Stimulated activated CD4-positive, alpha-beta T cell treated with anti-CD3 and anti-CD28 coated beads, TNF-alpha, amount 100 ng/mL, for 4 hours (primary cell): ENCODE measurements at places on chromosomes 16 and 17.
A peak's percentile ranks its signal among the peaks of the same experiment; 100 is the strongest.

- no peak for DNase-seq
Measured at GRCh38 chr17:9054126-9054975, 33.0 kb downstream of the NTN1 start.

- DNase-seq = no peak
Measured at GRCh38 chr17:65459677-65460347, 101.6 kb downstream of the AXIN2 start.

GRCh38 chr16:12290868-12291267, 314.3 kb downstream of the SNX29 start:
- DNase-seq = no peak

GRCh38 chr16:77414752-77415231, 20.0 kb downstream of the ADAMTS18 start:
- no peak for DNase-seq

- no peak for DNase-seq
Measured at GRCh38 chr17:67212714-67213417, 32.1 kb downstream of the HELZ start.

GRCh38 chr16:87384162-87384874, 742 bp upstream of the FBXO31 start:
- DNase-seq = no peak

GRCh38 chr17:11293480-11293879, 52.5 kb downstream of the SHISA6 start:
- no peak for DNase-seq

GRCh38 chr16:1915732-1916639, 2.2 kb downstream of the HS3ST6 start:
- no peak for DNase-seq

DNA sequence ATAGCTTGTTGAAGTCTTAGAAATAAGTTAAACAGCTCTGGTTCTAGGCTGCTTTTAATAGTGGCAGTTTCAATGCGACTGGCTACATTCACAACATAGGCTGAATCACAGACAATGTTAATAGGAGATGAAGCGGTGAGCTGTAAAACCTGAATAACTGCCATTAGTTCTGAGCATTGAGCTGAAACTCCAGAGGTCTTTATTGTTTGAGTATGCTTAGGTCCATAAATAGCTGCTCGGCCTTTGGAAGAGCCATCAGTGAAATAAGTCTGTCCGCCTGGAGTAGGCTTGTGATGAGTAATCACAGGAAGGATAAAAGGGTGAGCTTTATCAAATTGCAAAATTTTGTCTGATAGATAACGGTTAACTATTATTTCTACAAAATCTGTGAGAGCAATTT, 9.4 kb upstream of the ZNF689 start:
- DNase-seq = no peak

DNA sequence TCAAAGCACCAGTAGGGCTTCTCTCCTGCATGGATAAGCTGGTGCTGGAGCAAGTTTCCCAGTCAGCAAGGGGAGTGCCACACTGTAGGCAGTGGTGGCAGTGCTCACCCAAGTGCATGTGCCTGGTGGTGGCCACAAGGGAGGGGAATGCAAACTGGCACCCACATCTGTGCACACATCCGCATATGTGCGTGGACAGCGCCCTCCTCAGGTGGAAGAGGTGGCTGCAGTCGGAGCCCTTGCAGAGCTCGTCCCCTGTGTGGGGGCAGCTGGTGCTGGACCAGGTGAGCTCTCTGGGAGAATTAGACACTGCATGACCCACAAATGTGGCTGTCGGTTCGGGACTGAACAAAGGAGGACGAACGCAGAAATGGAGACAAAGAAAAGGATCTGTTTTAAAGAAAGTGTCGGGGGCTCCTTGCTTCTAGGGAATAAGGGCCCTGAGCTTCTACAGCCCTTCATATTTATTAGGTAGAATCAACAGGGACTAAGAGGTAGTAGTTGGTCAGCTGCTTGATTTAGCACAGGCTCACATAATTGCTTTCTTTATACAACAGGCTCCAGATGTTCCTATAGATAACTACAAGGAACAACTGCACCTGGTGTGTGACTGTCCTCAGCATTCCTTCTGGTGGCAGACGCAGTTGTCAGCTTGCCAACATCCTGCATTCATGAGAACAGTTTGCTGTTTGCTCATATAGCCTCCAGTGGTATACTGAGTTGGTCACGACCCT, 5.3 kb upstream of the ZNF689 start:
- DNase-seq = peak; percentile 33

DNA sequence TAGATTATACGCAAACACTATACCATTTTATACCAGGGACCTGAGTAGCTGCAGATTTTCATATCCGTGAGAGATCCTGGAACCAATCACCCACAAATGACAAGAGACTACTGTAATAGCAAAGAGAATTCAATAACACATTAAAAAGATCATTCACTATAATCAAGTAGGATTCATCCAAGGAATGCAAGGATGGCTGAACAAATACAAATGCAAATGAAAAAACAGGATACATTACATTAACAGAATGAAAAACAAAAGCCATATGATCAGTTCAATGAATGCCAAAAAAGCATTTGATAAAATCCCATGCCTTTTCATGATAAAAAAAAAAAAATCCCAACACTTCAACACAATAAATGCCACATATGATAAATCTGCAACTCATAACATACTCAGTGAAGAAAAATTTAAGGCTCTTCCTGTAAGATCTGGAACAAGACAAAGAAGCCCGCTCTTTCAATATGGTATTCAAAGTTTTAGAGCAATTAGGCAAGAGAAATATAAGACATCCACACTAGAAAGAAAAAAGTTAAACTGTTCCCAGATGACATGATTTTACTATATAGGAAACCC, 29.0 kb downstream of the N4BP1 start:
- DNase-seq = no peak

GRCh38 chr16:6493555-6493954, 839.1 kb upstream of the RBFOX1 start:
- no peak for DNase-seq

- DNase-seq = no peak
Measured at GRCh38 chr17:27352448-27353032, 58.6 kb downstream of the WSB1 start.

- DNase-seq = no peak
Measured at GRCh38 chr17:34706029-34706428, 126.6 kb downstream of the TMEM132E start.

DNA sequence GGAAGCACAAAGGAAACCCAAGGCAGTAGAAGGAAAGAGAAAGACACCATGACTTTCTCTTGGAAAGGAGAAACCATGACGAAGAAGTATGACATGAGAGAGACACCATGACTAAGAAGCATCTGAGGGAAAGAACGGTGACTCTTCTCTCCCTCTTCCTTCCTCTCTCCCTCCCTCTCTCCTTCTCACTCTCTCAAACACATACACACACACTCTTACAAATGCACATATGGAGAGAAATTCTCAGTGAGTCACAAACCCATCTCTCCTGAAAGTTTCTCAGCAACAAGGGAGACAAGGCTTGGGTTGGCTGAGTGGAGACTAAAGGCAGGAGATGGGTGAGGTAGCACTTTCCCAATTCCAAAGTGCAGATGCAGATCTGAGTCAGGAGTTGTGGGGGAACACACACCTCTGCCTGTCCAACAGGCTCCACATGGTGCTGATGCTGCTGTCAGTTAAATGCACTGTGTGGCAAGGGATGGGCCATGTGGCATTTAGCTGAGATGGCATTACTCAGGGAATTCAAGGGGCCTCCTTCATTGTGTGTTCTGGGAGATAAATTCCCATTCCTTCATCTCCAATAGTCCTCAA, 336.7 kb upstream of the C16orf82 start:
- DNase-seq = no peak

- DNase-seq = no peak
Measured at GRCh38 chr17:47315451-47316266, 8.1 kb upstream of the EFCAB13 start.

DNA sequence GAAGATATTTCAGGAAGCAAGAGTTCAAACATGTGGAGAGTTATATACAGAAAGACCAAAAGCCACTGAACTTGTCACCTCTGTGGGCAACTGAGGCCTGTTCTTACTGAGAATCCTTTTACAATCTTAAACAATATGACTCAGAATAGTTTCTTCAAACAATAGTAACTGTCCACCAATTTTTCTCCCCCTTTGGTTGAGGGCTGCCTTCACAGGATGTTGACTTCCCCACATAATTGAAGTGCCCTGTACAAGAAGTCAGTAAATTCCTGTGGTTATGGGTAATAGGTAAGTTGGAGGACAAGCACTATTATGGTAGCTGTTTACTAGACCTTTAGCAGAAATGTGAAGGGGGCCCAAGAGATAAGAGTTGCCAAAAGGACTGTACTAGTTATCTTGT, 215.8 kb downstream of the CDH8 start:
- no peak for DNase-seq

GRCh38 chr16:27960619-27961295, 102.8 kb downstream of the GSG1L start:
- DNase-seq = no peak

GRCh38 chr16:50273888-50274325, 7.6 kb downstream of the ADCY7 start:
- DNase-seq = no peak

GRCh38 chr16:28009586-28010373, 53.7 kb downstream of the GSG1L start:
- no peak for DNase-seq

DNA sequence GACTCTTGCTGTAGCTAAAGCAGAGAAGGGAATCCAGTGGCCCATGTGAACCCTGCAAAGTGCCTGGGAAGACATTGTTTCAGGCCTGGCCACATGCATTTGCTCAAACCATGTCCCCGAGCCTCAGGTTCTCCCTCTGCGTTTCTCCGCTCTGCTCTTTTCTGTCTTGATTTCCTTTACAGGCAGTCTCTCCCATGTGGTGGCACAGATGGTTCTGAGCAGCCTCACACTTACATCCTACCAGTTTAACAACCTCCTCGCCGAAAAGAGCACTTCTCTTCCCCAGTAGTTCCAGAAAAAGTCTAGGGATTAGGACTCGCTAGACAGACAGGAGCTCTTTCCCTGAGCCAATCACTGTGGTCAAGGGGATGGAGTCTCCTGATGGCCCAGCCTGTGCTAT, 28.3 kb upstream of the MYH10 start:
- DNase-seq = no peak

GRCh38 chr16:49816875-49817274, 39.0 kb downstream of the ZNF423 start:
- no peak for DNase-seq

DNA sequence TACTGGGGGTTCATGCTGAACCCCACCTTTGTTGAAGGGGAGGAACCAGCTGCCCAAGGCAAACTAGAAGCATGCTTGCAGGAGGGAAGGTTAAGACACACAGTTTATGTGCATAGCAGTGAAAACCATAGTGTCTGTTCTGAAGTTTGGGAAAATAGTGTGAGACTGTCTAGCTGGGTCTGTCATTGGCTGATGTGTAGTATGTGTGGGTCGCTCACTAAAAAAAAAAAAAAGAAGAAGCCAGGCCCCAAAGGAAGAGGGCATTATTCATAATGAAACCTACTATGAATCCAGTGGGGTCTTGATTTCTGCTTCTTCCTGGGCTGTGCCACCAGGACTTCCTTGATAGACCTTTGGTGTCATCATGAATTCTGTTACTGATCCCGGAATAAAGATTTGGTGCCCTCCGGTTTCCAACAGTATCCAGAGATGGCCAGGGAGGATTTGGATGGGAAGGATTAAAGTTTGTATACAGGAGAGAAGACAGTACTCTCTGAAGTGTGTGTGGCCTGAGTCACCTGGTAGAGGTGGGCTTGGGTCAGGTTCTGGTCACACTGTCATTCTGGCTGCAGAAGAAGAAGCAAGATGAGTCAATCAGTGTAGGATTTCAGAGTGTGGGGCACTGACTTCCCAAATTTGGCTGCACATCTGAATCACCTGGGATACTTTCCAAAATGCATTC, 220.3 kb downstream of the PRKCA start:
- no peak for DNase-seq

GRCh38 chr17:16439811-16440351, 24.5 kb downstream of the TRPV2 start:
- no peak for DNase-seq

DNA sequence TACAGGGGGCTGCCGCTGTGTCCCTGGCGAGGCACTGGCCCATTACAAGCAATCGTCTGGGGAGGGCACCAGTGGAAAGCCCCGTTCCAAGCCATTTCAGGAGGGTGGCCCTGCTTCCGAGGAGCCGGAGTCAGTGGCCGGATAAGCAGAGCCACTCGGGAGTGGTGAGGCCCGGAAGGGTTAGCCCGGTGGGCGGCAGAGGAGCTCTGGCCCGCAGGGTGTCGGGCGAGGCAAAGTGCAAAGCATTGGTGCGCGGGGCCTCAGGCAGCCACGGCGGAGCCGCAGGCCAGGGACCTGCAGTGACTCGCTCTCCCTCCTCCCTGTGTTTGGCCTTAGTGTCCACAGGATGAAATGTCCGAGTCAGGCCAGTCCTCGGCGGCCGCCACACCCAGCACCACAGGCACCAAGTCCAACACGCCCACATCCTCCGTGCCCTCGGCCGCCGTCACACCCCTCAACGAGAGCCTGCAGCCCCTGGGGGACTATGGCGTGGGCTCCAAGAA, 24.6 kb downstream of the NME3 start:
- no peak for DNase-seq

DNA sequence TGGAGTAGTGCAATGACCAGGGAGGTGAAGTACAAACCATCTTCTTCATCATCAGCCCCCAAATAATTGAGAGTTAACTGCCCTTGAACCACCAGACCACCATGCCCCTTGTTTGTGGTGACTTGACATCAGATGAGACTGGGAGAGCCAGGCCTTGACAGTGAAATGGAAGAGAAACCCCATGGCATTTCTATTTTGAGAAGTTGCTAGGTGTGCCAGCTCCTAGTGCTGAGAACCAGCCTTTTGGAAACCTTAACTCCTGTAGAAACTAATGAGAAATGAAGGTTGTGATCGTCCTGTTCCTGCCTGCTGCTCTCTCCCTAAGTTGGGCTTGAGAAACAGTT, 2.8 kb downstream of the TMEM94 start:
- no peak for DNase-seq

DNA sequence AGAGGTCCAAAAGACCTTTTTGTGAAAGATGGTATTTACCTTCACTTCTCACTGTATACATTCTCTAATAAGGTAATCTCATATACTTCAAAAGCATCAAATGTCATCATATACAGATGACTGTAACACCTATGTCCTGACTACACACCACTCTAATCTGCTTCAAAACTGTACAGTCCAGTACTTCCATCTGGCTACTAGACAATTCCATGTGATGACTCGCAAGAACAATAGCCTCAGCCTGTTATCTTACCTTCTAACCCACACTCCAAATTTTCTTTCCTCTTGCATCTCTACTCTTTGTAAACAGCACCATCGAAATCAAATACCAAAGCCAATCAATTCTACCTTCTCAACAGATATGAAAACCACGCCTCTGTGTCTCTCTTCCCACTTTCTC, 24.1 kb downstream of the MYO1D start:
- no peak for DNase-seq

DNA sequence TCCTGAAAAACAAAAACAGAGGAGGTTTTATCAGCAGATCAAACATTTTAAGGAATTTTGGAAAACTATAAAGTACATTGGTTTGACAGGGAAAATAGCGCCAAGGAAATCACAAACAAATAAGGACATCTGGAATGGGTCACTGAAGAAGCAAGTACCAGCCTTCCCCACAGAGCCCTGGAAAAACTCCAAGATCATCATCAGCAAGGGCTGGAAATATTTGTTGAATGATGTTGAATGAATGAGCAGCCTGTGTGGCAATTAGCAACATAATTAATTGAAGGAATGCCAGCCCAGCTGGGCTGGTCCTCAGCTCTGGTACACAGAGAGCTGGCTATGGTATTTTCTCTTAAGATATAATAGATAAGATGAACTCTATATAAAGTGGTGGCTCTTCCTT, 290.4 kb downstream of the HS3ST3A1 start:
- DNase-seq = no peak
